ENCODE measurements at places on chromosomes 6 and 20.

- DNase-seq: no peak
Measured at GRCh38 chr6:18350271-18350670, 36.9 kb upstream of the RNF144B start.

DNA sequence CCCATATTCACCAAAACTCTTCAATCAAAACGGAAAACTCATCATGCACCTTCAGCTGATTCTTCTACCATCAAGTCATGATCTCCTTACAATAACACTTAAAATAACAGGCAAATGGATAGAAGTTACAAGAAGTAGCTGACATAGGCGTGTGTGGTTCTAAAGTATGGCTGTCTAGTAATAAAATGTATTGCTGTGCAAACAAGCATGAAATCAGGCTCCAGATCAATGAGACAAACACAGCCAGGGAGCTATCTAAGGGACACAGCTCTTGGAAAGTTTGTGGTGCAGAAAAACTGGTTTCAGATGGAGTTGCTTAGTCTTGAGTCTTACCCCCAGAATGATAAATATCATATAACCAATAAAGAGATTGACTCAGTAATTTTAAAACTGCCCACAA, 434.8 kb upstream of the NOX3 start:
- DNase-seq: no peak

DNA sequence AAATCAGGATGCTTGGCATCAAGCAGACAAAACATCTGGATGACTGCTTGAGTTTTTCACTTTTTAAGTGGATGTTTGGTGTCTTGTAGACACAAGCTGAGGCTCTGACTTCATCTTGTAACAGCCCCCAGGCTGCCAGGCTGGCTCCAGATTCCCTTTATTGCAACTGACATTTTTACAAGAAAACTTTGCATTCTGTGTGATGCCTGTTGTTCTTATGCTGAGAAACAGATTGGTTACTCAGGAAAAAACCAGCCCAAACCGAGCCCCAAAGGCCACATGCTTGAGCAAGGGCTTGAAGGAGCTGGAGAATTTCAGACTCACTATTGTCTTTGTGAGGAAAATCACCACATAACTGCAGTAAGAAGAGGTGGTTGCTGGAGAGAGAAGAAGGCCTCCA, 98.4 kb upstream of the PREP start:
- no peak for DNase-seq

DNA sequence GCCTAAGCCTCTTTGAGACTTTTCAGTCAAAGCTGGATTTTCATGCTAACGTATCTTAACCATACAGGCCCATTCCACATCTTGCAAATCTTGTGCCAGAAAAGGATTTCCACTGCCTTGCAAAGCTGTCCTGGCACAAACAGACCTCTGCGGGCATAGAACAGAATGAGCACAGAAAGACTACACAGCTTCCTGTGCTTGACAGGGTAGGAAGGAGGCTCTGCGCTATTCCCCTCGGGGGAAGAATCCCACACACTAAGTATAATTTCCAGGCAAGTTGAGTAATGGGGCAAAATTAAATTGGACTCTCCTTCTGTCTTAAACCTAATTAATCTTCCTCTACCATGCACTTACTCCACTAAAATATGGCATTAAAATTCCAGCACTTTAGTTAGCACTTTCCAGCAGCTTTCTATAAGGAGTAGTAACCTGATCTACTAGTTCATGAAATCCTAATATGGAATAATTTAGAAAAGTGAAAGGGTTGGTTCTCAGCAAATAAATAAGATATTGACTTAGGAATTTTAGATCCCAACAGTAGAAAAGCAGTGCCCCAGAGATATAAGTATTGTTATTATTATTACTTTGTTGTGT, 532.1 kb upstream of the JAG1 start:
- DNase-seq: no peak

DNA sequence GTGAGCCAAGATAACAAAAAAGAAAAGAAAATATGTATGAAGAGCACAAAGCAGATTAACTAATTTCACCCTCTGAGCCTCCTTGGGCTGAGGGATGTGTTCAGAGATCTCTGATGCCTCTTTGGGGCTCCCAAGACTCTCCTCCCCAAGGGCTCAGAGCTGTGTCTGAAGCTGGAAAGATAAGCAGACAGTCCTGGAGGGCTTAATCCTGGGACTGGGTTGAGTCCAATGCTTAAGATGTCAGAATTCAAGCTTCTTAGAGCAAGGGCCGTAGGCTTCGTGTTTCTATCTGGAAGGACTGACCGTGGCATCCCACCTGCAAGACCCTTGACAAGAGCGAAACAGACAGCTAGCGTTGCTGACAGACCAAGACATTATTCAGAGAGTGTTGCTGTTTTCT, 229.0 kb downstream of the ZMYND8 start:
- DNase-seq: no peak

DNA sequence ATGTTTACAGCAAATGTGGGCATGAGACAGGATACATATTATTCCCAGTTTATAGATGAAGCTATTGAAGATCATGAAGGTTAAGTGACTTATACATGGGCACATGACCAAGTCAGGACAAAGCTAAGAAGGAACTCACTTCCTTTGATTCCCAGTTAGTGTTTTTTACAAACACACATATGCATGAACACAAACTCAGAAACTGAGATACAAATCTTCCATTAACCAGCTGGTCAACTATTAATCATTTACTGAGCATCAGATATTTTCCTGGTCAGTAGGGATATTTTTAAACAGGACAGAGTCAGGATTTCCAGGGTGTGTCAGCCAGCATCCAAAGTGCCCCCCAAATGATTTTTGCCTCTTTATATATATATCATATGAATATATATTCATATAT, 222.2 kb downstream of the OGFRL1 start:
- no peak for DNase-seq

DNA sequence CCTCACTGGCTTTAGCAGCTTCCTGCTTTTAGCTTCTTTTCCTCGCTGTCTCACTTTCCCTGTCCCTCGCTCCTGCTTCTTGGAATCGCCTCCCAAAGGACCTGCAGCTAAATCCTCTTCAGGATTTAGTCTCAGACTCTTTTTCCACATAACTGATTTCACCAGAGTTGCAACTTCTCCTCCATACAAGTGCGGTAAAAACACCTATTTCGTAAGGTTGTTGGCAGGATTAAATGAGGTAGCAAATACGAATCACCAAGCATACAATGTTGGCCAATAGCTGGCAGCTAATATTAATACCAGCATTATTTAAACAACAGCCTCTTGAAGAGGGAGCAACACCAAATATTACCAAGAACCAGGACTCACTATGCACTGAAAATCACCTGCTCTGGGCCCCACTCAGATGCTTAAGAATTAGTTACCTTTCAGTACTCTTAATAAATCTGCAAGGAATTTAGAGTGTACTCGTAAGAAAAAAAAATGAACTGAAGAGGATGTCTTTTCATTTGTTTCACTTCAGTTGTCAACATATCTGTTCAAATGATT, 123.0 kb downstream of the DTNBP1 start:
- DNase-seq: no peak

- no peak for DNase-seq
Measured at GRCh38 chr6:107841275-107841670, 17.2 kb upstream of the SCML4 start.

DNA sequence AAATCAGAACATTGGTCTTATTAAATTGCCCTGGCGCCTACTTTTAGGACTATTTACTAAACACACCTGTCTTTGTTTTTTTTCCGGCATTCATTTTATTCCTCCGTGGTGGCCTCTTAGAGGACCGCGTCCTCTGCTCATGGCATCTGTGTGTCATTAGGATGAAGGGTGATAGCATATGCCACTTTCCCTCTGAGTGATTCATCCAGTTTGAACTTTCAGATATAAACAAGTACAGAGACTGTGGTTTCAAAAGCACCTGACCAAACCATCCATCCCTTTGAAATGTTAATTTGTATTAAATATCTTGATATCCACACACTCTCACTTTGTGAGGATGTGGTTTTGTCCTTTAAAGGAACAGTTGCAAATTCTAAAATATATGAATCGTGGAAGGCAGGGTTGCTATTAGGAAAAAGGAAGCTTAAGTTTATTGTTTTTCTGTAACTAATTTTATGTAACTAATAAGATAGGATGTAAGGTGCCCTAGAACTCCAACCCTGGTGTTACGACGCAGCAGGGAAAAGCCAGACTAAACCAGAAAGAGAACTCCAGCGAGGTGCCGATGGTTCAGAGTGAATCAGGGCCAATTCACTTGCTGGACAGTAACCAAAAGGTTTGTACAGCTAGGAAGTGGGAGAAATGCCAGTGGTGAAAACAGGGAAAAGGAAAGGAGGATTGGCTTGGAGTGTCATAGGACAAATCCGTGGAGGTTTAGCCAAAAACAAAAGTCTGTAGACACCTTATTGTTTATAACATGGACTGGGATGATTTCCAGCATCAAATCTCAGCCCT, 98.7 kb downstream of the SHLD1 start:
- DNase-seq: no peak

DNA sequence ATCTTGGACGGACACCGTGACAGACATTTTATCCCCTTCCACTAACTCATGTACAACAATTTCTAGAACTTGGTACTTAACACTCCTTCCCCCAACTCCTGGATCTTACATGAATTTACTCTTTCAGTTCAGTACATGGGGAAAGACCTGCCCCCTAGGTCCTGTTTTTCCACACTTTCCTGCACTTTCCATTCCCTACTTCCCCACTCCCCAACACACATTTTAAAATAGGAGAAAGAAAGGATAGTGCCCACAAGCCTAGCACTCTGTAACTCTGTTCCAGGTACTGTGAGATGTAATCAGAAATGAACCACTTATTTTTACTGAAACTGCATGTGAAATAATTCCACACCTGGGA, 1.3 kb downstream of the ADGRG6 start:
- no peak for DNase-seq

DNA sequence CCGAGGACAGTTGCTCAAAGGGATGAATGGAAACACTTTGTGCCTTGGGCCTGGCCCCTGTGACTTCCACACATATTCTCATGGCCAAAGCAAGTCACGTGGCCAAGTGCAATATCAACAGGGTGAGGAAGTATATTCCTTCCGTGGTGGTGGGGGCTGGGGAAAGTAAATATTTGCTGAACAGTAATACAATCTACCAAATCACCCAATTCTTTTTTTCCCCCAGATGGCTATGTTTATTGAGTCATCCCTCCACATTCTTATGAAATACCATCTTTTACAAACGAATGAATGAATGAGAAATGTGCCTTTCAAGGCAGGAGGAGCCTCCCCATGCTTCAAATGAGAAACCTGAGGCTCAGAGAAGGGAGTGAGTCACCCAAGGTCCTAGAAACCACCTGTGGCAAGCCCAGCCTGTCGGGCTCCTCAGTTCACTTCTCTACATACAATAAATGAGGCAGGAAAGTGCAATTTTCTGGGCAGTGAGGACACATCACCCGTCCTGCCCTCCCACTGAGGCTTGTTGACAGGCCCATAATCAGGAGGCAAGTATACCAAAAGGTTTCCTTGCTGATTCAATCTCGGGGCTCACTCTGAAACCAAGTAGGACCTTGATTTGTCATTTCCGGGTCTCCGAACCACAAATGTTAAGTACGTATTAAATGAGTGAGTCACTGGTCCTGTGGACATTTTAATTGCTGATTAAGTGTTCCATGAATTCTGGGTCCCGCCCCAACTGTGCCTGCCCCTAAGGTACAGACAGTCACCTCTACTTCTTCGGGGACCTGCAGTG, 25.3 kb upstream of the TOP1 start:
- peak; percentile 33 for DNase-seq

DNA sequence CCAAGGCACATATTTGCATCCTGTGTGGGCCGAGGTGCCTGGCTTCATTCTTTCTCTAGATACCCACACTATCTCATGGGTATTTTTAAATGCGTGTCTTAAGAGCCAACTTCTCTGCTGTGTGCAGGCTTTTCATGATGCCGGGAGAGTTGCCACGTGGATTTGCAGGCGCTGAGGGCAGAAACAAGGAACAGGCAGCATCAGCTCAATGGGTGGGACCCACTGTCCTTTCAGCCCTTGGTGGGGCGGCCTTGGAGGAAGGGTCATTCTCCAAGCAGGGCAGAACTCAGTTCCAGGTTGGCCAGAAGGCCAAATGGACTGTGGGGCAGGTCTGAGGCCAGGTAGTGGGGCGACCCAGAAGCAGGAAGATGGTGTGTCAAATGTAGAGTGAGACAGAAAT, 84.7 kb downstream of the PHACTR3 start:
- DNase-seq: no peak

DNA sequence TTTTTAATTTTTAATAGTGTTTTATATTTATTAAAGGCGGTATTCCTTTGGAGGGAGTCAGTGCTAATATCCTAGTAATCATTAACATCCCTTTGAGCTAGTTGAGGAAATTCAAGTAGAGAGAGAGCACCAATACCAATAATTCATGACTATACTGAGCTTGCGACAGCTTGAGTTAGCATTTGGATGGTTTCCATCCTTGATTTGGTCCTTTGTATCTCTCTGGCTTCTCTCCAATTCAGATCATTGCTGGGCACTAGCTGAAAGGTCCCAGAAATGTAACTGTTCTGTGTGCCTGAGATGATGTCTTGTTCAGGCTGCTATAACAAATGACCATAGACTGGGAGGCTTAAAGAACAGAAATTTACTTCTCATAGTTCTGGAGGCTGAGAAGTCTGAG, 77.0 kb downstream of the RNF144B start:
- no peak for DNase-seq

DNA sequence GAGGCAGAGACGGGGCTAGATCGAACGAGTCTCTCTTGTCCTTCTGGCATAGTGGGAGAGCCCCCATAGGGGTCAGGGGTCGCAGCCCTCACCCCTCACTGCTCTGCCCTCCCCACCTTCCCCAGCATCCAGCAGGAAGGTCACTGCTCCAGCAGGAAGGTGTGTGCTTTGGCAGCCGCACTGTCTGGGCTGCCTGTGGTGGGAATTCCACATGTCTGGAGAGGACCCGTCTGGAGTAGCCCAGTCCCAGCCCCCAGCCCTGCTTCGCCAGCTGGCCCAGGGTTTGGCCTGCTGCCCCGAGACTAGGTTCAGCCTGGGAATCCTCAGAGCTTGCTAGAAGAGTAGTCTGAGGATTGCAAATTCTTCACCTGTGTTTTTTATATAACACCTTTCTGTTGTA, 2.5 kb upstream of the R3HDML start:
- no peak for DNase-seq

DNA sequence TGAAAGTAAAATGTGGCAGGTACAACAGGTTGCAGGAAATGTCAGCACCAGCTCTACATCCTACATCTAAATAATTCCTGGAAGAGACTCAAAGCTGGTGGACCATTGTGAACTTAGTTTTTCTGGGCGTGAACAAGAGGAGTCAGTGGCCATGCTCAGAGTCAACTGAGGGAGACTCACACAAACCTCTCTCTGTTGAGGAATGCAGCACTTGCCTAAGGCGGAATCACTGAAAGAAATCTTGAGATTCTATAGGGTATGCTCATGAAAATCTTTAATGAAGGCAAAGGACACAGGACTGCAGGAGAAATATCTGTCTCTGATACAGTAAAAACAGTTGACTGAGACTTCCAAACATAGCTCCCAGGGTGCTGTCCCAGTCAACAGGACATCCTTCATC, 22.5 kb downstream of the SLC17A4 start:
- no peak for DNase-seq

DNA sequence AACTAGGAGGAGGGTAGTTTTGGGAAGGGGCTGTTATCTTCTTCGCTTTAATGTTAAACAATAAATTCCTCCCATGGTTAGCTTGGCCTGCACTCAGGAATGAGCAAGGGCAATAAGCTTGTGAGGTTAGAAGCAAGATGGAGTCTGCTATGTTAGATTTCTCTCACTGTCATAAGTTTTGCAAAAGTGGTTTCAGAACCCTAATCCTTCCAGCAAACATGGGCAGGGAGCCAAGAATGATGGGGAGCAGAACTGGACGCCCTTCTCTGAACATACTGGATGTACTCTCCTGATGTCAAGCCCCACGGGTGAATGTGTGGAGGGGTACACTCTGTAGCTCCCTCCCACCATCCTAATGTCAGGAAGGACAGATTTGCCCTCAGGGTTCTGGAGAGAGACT, 22.3 kb downstream of the C6orf163 start:
- DNase-seq: no peak

- no peak for DNase-seq
Measured at GRCh38 chr6:20400456-20401204, 1.0 kb upstream of the E2F3 start.

Data from stimulated activated CD4-positive, alpha-beta T cell treated with anti-CD3 and anti-CD28 coated beads, TNF-alpha, amount 100 ng/mL, for 1 hour (primary cell).